ENCODE measurements at places on chromosomes 1 and 21.

DNA sequence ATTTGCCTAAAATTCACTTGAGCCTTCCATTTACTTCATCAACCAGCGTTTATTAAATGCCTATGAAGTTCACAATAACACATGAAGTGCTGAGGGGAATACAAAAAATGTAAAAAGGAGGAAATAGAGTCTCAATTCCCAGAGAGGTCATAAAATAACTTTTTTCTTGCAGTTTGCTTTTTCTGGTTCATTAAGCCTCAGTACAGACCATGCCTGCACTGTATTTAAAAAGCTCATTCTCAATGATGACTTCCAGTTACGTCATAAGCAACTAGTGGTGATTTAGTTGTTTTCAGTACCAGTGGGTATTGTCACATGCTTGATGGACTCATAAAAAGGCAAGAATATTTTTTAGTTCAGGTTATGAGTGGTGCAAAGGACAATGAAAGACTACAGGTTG lies 160.1 kb upstream of the UBE2U start:
- DNase-seq: no peak

- DNase-seq: no peak
Observed at GRCh38 chr21:45638707-45639106, 4.8 kb upstream of the PCBP3 start.

DNA sequence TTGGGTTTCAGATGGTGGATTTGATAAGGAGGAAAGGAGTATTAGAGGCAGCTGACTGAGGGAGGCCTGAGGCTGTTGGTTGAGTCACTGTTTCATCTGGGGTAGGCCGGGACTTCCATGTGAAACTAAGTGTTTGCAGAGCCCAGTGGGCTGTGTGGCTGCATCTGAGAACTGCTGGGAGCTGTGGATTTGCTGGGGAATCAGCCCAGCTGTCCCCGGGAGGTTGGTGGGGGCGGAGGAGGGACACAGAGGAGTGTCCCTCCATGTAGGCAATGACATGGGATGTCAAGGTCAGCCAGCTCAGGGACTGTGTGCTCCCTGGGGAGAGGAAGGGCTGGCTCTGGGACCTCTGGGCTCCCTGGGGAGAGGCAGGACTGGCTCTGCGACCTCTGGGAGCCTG lies 36.4 kb downstream of the SLC2A7 start:
- no peak for DNase-seq

DNA sequence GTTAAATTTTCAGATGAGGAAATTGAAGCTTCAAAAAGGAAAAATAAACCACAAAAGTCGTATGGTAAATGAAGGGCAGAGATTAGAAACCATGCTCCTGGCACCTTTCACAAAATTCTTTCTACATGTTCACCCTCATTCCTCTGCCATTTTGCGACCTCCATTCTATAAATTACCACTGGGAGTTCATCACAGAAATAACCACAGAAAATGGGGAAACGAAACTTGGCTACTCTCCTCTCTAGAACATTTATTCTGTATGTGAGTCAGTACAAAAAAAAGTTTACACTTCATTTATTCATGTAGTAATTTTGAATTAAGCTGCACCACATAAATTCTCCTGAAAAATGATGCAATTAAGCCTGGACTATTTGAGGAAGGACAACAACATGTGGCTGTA lies 320.9 kb upstream of the C1orf87 start:
- DNase-seq: peak; percentile 63

GRCh38 chr1:81237473-81238089 lies 563.2 kb upstream of the ADGRL2 start:
- DNase-seq: no peak

GRCh38 chr1:67143966-67144365 lies 9.2 kb upstream of the C1orf141 start:
- DNase-seq: no peak

DNA sequence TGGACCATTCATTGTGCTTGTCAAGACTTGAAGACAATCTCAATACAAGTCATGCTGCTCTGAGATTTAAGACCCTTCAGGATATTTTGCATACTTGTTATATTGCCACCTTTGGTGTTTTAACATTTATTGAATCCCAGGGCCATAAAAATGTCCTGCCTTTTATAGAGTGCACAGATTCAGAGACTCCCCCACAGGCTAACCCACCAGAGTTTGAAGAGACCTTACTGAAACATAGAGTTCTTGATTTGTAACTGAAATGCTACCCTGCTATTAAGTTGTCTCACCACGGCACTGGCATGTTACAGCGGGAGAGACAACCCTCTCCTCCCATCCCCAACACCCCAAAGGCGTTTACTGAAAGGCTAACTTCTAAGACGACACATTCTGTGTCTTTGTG lies 313.9 kb upstream of the USP24 start:
- DNase-seq: no peak

DNA sequence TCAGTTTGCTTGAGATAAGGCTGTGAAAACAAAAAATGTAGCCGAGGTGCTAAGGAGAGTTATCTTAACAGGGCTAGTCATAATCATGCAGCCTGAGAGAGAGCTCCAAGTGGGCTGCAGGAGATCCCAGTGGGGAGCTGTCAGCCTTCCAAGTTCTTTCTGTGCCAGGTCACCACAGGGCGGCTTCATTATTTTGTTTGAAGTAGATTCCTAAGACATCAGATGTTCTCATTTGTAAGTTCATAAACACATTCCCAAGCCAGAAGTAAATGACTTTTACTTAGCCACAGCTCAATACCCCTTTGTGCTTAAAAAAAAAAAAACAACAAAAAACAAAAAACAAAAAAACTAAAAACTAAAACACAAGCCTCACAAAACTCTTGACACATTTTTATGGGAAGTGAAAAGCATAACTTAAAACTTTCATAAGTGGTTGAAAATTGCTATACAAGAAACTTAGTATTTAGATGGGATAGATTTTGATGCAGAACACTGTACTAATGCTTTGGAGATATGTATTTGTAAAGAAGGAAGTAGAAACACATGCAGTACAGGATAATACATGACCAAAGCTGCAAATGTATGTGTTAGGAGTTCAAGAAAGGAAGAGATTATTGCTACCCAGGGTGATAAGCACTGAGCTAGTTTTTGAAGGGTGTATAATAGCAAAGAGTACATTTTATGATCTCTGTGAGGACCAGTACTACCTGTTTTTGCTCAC lies 8.6 kb downstream of the CDC14A start:
- no peak for DNase-seq

- DNase-seq: no peak
Observed at GRCh38 chr1:175182201-175182746, 10.3 kb downstream of the KIAA0040 start.

DNA sequence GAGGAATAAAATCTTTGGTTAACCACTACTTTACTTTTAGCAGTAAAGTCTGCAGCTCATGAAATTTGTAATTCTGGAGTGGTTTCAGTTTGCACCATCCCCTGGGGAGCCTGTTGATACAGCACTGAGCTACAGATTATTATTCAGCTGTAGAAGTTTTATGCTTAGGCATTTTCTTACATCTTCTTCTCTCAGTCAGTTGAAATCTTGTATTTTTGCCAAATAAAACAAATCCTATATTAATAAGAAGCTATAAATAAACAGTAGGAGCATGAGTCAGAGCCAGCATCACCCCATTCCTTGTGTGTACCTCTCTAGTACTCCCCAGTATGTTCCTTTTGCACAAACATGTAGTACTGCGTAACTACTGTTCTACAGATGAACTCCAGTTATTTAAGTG lies 118.9 kb downstream of the ATF6 start:
- DNase-seq: no peak

GRCh38 chr1:224724566-224724965 lies 108.4 kb downstream of the CNIH3 start:
- DNase-seq: no peak

GRCh38 chr1:74468982-74469603 lies 43.3 kb downstream of the LRRC53 start:
- peak; percentile 76 for DNase-seq

DNA sequence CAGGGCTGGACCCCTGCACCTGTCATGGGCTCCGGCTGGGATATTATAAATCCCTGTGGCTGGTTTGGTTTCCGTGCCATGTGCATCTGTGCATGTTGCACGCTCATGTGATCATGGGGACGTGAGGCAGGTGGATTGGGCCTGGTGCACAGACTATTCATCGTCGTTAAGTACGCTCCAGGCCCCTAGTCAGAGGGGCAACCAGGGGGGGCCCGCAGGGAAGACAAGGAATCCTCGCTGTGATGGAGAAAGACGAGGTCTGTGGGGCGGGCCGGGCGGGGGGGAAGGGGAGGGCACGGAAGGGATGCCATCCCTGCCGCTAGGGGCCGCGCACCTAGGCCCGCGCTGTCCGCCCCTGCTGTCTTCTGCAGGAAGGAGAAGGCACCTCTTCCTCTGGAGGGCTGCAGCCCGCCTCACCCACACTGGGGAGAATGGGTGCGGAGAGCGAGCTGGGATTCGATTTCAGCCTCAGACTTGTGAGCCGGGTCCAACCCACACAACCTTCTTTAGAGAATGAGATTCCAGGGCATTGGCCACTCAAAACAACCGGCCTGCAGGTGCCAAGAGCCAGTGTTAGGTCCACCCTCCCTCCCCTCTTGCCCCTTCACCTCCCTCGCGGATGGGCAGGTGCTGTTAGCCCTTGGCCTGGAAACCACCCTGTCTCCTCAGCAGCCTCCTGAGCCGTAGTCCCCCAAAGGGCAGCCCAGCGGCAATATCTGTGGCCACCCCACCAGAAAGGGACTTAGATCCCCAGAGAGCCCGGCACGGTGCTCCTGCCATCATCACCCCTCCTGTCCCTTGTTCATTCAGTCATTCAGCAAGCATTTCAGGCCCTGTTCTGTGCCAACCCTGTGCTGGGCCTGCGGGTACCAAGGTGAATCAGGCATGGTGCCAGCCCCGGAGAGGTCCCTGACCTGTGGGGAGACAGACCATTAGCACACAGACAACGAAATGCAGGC lies 950 bp upstream of the LRP8 start:
- DNase-seq: peak; percentile 76

GRCh38 chr1:210239349-210240111 lies 6.9 kb downstream of the SERTAD4 start:
- DNase-seq: no peak

- no peak for DNase-seq
Observed at GRCh38 chr1:33341190-33341589, 20.3 kb upstream of the A3GALT2 start.

DNA sequence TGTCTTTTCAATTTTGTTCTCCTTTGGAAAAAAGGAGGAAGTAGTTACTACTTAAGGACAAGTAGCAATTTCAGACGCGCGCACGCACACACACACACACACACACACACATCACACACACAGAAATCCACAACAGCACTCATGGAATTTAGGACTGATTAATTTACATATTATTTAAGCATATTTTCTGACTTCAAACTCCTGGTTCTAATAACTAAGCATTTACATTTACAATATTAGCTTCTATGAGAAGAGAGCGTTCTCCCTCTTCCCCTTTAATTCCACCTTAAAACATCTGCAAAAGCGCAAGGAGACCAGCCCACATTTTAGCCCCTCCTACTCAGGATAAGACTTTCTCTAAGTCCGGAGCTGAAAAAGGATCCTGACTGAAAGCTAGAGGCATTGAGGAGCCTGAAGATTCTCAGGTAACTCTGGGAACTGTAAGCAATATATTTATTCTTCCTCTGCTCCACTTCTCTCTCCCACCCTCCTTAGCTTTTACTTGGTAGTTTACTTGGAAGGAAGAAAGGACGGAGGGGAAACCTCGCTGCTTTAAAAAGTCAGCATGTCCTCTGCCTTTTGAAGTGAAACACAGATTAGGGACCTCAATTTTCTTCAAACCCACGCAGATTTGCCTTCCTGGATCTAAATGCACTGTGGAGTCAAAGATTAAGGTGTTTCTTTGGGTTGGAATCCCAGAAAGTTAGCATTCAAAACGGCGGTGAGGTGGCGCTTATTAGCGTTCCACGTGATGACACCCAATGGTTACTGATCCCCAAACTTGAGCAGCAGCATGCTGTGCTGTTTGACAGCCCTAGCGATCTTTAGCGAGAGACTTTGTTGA lies at the start of gene PLA2G4A:
Gene PLA2G4A (plus strand): TSS at position 339 of the 844 bp plus-strand sequence. CDS start 25,406 bp downstream, outside the sequence.
- DNase-seq: no peak

GRCh38 chr21:39788383-39788782 lies 43.4 kb downstream of the IGSF5 start:
- DNase-seq: peak; percentile 48

GRCh38 chr1:214808845-214809460 lies 206.0 kb downstream of the CENPF start:
- peak; percentile 61 for DNase-seq

All from Karpas-422 (cell line).